ENCODE measurements at places on chromosomes 2 and 18.

DNA sequence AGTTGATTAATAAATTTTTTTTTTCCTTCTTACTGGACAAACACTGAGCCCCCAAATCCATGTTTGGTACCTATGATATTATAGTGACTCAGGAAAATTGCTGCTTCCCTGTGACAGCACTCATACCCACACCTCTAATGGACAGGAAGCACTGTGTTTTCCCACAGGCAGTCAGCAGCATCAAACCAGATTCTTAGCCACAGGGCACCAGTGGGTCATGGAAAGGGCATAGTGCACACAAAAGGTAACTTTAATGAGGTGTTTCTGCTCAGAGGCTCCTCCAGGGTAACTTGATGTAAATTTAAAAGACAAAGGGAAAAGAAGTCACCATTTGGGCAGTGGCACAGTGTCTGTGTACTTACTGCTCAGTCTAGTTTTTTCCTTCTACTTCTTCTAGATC lies 34.1 kb downstream of the SERPINB11 start:
- H3K36me3 ChIP-seq, result no peaks in the 10 kb centered on the region
- H3K27ac ChIP-seq, result no peak overlapping the region
- H3K27me3 ChIP-seq, result peaks cover 2% of the 10 kb centered on the region

DNA sequence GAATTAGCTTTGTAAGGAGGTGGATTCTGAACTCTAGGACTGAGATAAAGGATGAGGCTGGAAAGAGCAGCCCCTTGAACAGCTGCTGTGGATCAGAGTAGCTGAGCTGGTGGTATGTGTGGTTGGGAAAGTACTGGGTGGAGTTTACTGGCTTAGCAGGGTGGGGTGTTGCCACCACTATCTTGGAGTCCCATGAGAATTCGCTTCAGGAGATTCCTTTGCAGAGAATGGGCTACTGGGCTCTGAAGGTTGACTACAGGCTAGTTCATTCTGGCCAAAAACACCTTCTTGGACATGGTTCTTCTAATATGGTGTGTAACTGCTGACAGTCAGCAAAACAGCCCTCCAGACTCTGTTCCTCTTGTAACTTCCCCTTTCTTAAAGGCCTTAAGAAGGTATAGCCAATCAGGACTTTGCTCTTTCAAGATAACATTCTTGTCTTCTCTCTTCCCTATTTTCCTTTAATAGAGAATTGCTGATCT lies 52.7 kb downstream of the TET3 start:
- no peak overlapping the region for H3K4me3 ChIP-seq
- H3K27ac ChIP-seq, result peak overlapping the region; percentile 3
- H3K36me3 ChIP-seq, result peaks cover 6% of the 10 kb centered on the region
- peaks cover 73% of the 10 kb centered on the region for H3K4me1 ChIP-seq
- no peak for DNase-seq

GRCh38 chr2:149860276-149860921 lies 272.8 kb upstream of the MMADHC start:
- no peak overlapping the region for H3K4me3 ChIP-seq
- no peaks in the 10 kb centered on the region for H3K27me3 ChIP-seq
- H3K4me1 ChIP-seq, result no peaks in the 10 kb centered on the region
- no peaks in the 10 kb centered on the region for H3K36me3 ChIP-seq

DNA sequence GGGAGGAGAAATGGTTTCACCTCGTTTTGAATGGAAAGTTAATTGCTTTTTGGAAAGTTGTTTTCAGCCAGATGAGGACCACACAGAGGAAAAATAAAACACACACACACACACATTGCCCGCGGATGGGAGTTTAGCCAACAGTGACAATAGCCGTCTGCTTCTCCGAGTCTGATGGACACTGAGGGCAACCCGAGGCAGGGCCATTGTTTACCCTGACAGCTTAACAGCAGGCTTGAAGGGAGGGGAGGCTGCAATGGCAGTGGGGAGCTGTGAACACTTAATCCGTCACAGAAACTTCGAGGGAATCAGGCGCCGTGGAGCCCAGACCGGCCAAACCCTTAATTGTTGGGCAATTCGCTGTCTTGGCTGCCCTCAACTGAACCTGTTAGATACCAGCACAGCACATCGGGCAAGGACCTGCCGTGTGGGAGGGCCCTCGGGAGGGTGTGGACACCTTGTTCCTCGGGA lies 145.9 kb downstream of the ACKR3 start:
- no peaks in the 10 kb centered on the region for H3K36me3 ChIP-seq
- H3K4me3 ChIP-seq, result no peak overlapping the region
- no peaks in the 10 kb centered on the region for H3K4me1 ChIP-seq
- no peak for DNase-seq
